ENCODE measurements at places on chromosomes 7 and 10. TPM values are rescaled to one million over a fixed set of nuclear protein-coding genes. Genes with fewer than 3 reads are reported as not detected.

GRCh38 chr7:39259391-39260003 is 281.8 kb downstream of the POU6F2 start:
- DNase-seq: no peak

GRCh38 chr7:96328016-96328415 is 6.1 kb upstream of the SLC25A13 start:
- DNase-seq: no peak

DNA sequence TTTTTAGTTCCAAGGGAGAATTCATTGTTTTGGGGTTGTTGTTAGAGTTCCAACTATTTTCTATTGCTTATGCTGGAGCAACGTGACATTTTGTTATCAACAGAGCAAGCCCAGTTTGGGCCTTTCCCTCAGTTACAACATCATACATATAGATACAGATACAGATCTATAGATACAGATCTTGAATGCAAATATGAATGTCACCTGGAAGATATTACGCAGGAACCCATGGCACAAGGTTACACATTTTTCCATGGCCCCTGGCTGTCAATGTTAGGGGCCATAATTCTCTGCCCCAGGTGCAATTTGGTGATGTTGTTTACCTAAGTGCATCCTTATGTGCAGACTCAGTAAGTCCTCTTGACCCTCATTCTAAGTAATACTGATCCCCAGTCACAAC is 3.6 kb upstream of the PODXL start:
- DNase-seq: no peak

DNA sequence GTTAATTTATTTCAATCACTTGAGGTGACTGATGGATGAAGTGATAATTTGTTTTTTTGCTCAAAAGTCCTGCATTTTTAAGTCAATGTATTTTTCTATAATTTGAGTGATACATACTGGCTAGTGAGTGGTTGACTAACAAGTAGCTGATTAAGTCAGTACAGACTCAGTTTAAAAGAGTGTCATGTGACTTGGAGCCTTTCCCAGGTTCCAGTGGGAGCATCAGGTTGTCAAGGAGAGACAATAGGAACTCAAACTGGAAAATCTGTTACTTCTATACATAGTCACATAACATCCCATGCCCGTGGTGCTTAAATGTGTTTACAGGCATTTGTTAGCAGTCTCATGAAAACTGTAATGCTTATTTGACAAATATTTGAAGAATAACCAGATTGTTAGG is 154.7 kb downstream of the ANK3 start:
- DNase-seq: no peak

GRCh38 chr10:1345368-1345767 is 289.2 kb downstream of the WDR37 start:
- no peak for DNase-seq

DNA sequence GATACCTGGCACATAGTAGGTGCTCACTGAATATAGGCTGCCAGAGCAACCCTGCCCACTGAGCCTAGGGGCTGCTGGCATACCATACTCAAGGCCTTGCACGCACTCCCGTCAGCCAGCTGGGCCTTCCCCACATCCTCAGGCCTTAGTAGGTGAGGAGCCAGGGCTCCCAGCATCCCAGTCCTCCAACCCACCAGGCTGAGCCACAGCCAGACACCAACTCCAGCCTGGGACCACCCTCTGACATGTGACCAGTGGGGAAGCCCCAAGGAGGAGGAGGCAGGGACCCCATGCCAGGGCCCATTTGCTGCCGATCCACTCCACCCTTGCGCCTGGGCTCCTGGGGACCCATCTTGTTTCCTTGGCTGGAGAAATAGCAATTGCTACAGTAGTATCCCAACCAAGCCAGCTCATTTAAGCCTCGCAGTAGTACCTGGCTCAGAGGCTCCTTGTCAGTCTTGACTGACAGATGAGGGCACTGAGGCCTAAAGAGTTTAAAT is 11.4 kb downstream of the SLIT1 start:
- DNase-seq: no peak

GRCh38 chr7:80373429-80374032 is 138.3 kb downstream of the GNAT3 start:
- no peak for DNase-seq

DNA sequence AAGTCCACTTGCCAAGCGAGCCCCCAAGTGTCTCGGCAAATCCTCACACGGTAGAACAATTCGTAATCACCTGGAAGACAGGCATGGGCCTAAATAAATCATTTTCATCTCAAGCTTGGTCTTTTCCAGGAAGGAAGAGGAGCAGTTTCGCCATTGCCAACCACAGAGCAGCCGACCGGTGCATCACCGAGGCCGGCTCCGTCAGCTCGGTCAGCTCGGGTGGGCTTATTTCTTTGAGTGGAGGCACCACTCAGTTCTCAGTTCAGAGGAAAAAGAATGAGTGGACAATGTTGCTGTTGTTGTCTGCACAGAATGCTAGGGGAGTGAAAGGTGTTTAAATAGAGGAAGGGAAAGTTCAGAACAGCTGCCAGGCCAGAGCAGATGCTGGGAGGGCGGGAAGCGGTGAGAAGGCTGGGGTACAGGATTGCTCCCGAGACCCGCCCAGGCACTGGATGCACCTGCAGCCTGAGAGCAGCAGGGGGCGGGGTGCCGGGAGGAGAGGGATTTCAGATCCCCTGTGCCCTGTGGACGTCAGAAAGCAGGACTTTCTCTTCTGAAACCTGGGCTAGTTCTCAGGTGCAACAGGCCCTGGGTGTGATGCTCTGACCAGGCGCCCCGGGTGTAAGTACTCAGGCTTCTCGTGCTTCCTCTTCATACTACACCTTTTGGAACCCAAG is 17.7 kb upstream of the IGFBP3 start:
- DNase-seq: no peak

DNA sequence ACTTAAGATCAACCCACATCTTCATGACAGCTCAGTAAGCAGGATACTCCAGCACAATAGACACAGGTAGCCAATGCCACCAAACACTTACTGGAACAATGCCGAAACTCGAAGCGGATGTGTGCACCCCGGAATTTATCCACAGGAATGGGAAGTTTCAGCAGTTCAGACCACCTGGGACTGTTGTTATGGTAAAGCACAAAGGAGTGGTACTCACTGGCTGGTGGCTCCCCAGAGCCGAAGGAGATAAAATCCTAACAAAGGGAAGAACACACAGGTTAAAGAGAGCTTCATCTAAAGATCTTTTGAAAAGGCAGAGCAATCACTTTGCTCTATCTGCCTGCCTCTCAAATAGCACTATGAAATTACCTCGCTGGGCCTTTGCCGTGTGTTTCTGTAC is 305.9 kb downstream of the DOCK4 start:
- no peak for DNase-seq

- DNase-seq: no peak
These were observed 65.1 kb upstream of the PHF14 start for GRCh38 chr7:10908600-10908999.

ITPRID1 gene
- not detected for total RNA-seq

NUDT13 gene
- total RNA-seq: 5.2 TPM

CCAR1 gene
- 66.1 TPM for total RNA-seq

CPXM2 gene
- not detected for total RNA-seq

PRSS37 gene
- total RNA-seq: not detected

BHLHA15 gene
- total RNA-seq: 0.79 TPM
